ENCODE measurements at places on chromosomes 6 and 20. TPM values are rescaled to one million over a fixed set of nuclear protein-coding genes. Genes with fewer than 3 reads are reported as not detected.

The WFDC12 gene
- not detected for total RNA-seq

The NELFE gene
- total RNA-seq = 79.4 TPM

The ASCC3 gene
- total RNA-seq = 19.1 TPM

The MEI4 gene
- total RNA-seq = not detected

The HCRTR2 gene
- not detected for total RNA-seq

The PTCHD4 gene
- total RNA-seq = not detected

The C6orf58 gene
- not detected for total RNA-seq

The LHFPL5 gene
- 0.09 TPM for total RNA-seq

The BMP2 gene
- total RNA-seq = 0.30 TPM

The DDX43 gene
- total RNA-seq = not detected

The KIFC1 gene
- total RNA-seq = 43.1 TPM

The ACTR5 gene
- 9.1 TPM for total RNA-seq

The RHAG gene
- not detected for total RNA-seq

The AIF1 gene
- not detected for total RNA-seq

The OR2B6 gene
- 0.15 TPM for total RNA-seq

The ADGRF4 gene
- total RNA-seq = 14.2 TPM

The PIM1 gene
- total RNA-seq = 8.6 TPM

The CCN6 gene
- not detected for total RNA-seq

The DLL1 gene
- total RNA-seq = 0.33 TPM

The TNFRSF6B gene
- total RNA-seq = 0.97 TPM

The PTPRA gene
- 37.9 TPM for total RNA-seq
